ENCODE measurements at places on chromosomes 2 and 18.

DNA sequence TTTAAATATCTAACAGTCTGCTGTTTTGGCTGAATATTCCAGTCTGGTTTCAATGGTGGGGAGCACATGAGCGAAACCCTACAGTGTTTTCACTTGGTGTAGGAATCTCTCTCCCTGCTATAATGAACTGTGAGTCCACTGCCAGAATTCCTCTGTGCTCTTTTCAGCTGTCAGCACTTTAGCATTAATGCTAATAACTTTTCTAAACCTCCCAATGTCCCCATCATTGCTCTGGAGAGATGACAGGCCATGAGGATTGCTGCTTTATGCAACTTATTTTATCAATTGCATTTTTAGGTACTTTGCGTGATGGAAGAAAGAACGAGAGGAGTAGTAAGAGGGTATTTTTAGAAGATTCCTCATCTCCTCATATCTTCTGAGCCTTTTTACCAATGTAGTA lies 25.3 kb downstream of the STK39 start:
- no peak for DNase-seq

DNA sequence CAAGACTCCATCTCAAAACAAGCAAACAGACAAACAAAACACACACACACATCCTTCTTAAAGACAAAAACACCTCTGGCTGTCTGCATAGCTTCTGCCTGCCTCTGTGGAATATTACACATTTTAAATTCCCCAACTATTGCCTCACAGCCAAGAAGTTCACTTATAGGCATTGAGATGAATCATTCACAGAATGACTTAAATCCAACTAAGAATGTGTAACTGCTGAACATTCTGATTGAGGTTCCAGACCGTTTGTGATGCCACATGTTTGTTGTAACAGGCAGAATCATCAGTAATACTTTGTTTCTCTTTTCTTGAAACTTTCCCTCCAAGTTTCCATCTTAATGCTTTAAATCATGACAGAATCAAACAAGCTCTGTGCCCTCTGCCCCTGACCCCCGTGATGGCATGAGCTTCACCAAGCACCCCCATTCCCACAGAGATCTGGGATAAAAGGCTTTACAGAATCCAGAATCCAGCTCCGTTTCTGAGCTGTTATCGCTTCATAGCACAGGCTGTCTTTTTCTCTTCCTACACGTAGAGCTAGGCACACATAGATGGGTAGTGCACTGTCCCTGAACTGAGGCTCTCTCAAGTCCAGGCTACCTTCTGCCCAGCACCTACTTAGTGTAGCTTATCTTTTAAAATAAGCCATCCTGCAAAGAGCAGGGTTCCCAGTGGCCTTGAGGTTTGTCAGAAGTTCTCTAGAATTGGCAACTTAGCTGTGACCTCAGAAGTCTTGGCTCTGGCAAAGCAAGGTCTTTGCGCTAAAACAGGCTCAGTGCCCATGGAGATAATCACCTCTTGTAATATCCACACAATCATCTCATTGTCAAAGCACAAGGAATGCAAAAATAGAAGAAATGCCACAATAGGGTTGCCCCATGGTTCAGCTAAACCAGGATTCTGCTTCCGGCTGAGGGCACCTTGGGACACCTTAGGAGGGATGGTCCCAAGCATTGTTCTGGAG lies 32.9 kb downstream of the EPAS1 start:
- no peak for DNase-seq

- DNase-seq, result peak; percentile 31
These were observed 79.6 kb downstream of the LBH start for GRCh38 chr2:30310955-30311354.

DNA sequence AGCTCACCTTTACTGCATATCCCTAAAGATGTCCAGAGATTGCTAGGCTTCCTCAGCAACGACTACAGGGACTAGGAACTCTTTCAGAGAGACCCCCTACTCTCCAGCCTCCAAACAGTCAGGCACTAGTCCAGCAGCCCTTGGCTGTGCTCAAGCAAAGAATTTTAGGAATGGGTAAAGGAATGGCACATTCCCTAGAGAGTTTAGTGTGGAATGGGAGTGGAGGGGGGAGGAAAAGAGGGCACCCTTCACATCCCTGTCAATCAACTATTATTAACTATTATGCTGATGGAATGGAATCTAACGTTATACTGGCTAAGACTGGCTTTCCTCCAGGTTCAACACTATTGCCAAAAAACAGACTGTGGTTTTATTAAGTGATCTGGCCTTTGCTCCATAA lies 64.8 kb downstream of the IKZF2 start:
- DNase-seq, result no peak

GRCh38 chr18:45116116-45116515 lies 435.4 kb downstream of the SETBP1 start:
- no peak for DNase-seq

GRCh38 chr2:126761981-126762878 lies 106.3 kb downstream of the GYPC start:
- no peak for DNase-seq

- no peak for DNase-seq
These were observed 135.8 kb downstream of the SETBP1 start for GRCh38 chr18:44816477-44816876.

DNA sequence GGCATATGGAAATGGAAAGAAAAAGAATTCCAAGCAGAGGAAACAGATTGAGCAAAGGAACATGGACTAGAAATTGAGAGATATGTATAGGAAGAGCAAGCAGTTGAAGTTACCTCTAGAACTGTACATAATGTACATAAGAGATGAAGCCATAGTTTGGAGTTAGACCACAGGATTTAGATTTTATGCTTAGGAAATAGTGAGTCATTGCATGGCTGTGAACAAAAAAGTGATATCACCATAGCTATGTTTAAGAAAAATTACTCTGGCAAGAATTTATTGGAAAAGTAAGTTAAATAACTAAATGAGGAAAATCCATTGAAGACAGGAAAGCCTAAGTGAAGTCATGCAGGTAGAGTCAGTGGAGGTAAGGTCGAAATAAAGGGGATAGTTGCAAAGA lies 99.4 kb upstream of the GALNT5 start:
- no peak for DNase-seq

- no peak for DNase-seq
These were observed 742 bp downstream of the PXDN start for GRCh38 chr2:1743396-1744150.

DNA sequence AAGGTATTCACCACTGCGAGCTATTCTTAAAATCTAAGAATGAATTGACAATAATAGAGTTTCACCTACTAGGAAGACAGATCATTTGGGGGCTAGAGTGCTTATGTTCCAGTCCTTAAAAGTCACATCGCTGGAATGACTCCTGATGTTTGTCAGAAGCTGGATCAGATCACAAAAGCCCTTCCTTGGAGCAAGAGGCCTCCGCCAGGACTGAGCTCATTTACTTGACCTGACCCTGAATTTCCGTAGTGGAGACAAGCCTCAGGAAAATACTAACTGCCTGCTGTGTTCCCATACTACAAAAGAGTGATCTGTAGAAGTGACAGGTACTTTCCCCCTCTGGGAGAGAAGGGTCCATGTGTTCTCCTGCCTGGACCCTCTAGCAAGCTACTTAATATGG lies 483.9 kb downstream of the DPP10 start:
- no peak for DNase-seq

GRCh38 chr2:164438490-164439205 lies 182.6 kb downstream of the GRB14 start:
- DNase-seq, result no peak

GRCh38 chr2:230541934-230542380 lies 126.0 kb downstream of the SP100 start:
- DNase-seq, result no peak

DNA sequence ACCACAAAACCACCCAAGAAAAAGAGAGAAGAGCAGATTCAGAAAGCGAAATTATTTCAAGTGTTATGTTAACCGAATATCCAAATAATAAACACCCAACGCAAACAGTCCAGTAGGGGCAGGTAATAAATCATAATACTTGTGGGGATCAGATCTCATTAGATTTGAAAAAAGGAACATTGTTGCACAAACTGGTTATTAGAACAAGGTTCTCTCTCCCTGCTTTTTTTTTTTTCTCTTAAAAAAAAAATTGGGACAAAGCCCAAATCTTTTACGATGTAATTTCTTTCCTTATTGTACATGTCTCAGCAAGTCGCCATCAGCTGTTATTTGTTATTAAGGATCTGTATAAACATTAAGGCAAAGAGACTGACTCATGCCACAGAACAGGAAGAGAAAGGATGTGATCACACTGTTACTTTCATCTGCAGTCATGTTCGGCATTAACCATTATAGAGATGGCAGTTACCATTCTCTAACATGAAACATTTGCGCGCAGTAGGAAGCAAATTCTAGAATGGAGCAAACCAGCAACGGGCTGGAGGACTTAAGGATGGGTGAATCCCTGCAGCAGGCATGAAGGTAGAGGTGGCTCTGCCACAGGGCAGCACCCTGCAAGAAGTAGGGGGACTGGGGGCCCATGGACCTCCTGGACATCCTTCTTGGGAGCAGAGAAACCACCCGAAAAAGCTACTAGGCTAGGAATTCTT lies 42.0 kb downstream of the EPHA4 start:
- DNase-seq, result no peak

- DNase-seq, result no peak
These were observed 21.8 kb upstream of the CNRIP1 start for GRCh38 chr2:68341583-68341982.

- no peak for DNase-seq
These were observed 211.6 kb downstream of the TRIB2 start for GRCh38 chr2:12928197-12928774.

- no peak for DNase-seq
These were observed 36.2 kb upstream of the ACAA2 start for GRCh38 chr18:49849331-49850217.

DNA sequence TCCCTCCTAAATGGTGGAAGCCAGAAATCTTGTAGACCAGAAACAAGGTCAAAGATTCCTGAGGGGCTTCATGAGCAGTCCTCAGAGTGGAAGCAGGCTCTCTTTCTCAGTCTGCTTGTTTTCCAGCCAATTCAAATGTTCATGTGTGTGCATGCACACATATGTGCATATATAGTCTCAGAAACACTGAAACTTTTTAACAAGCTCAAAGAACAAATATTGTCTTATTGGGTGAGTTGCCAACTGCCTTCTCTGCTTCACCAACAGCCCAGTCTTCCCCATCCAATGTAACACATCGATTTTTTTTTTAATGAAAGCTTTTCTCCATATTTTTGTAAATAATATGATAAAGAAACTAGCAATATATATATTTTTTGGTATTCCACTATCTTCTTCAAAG lies 3.7 kb downstream of the CACNB4 start:
- DNase-seq, result no peak

GRCh38 chr2:219803294-219803693 lies 175.9 kb downstream of the SLC4A3 start:
- DNase-seq, result no peak

GRCh38 chr2:69400121-69400520 lies 13.1 kb upstream of the GFPT1 start:
- DNase-seq, result no peak

DNA sequence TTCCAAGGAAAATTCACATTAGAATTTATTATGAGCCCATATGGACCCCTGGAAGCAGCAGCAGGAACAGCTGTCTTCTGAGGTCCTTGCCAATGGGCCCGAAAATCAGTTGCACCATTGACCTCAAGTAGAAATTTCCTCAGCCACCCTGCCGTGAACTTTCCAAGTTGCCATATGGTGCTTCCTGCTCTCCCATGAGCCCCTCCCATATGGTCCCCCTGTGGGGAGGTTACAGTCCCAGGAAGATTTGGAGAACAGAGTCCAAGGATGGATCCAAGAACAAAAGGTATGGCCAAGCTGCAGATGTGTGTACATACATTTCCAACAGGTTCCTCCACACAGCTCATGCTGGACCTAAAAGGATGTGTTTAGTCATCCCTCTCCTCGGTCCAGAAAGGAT lies 34.6 kb downstream of the DIPK1C start:
- no peak for DNase-seq

DNA sequence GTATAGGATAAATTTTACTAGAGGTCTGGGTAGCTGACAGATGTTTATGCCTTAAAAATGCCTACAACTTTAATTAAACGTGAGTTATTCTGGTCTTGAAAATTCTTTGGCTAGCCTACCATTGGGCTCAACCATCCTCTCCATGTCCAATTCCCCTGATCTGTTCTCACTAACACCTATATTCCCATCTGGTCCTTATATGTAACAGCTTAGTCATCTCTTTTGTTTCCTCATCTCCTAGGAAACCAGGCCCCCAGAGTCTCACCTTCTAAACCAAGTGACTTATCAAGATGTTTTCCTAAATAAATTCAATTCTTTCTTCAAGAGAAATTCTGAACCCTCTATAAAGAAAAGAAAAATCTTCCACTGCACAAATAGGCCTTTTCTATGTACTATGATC lies 148.5 kb downstream of the TTC32 start:
- no peak for DNase-seq

DNA sequence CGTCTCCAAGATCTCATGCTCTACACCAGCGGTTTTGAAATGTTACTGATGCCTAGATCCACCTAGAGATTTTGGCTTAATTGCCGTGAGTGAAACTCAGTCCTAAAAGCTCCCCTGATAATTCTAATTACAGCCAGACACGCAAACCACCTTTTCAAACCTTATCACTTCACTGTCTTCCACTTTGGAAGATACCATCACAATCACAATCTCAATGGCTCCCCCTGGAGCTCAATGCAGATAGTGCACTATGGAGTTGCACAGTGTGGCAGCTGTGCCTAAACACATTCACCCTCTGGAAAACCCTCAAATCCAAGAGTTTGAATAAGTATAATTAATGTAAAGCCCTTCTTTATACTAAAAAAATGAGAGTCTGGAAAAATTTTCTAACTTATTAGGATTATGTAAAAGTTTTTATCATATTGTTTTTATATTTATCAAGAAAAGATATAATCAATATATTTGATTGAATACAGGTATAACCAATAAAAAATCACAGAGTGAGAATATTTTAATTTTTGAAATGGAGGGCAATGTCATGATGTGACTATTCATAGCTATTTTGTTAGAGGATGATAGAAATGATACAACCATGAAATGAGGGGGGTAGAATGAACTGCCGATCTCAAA lies 102.9 kb upstream of the SLC8A1 start:
- DNase-seq, result no peak

GRCh38 chr2:66370824-66371223 lies 64.1 kb upstream of the MEIS1 start:
- DNase-seq, result no peak

GRCh38 chr2:40760071-40760666 lies 308.3 kb upstream of the SLC8A1 start:
- DNase-seq, result no peak

- no peak for DNase-seq
These were observed 223.7 kb upstream of the COPS8 start for GRCh38 chr2:236861944-236862343.

GRCh38 chr2:228649876-228650275 lies 468.4 kb upstream of the SPHKAP start:
- no peak for DNase-seq

DNA sequence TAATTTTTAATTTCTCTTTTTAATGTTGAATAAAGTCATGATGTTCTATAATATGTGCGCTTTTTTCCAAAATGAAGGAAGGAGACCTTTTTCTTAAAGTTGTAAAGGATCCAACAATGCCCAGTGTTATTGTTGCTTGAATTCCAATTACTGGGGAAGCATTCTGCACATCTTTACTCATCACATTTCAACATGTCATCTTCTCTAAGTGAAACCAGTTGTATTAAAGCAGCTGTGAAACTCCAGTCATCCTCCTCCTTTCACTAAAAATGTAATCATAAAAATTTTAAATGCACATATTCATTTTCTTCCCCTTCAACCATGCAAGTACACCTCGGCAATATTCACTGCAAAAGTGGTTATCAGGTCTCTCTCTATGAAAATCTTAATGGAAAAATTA lies 722.7 kb downstream of the TSN start:
- no peak for DNase-seq

All from activated T-cell treated with anti-CD3 and anti-CD28 coated beads for 4 hours (primary cell).